Endodermal cell (in vitro differentiated cells): ENCODE measurements at places on chromosomes 1 and 21. TPM values are rescaled to one million over a fixed set of nuclear protein-coding genes. Genes with fewer than 3 reads are reported as not detected.
A peak's percentile ranks its signal among the peaks of the same experiment; 100 is the strongest.

DNA sequence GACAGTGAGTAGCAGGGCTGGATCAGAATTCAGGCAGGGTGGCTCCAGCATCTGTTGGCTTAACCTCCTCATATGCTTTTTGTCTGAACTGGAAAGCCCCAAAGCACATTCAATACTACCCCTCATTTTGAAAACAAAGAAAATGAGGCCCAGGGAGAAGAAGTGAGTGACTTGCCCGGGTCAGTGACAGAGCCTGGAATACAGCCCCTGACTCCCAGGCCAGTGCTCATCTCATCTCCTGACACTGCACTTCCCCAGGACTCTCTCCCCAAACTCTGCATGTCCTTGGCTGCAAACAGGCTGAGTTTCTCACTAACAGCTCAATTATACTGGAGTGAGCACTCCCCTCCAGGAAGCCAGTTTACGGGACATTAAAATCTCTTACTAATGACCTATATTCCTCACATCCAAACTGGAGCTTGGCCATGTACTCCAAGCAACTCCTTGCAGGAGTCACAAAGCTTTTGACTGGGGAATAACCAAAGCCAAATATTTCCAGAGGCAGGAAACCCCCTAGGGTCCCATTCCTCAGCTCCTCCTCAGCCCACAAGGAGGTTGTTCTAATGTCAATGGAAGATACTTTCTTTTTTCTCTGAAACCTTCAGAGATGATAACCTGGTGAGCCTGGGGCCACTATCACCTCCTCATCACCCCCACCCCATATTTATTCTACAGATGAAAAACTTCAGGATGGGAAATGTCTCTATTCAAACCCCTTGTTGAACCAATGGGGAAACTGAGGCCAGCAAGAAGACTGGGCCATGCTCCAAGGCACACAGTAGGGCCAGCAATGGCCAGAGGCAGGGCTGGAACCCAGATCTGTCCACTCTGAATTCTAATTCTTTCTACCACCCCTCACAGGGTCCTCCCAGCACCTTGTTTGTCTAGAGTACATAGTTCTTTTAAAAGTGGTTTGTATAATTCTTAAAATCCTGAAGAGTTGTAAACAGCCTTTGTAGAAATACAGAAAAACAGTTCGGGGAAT lies 127.0 kb downstream of the PLPP3 start:
- DNase-seq = peak; percentile 63
- H3K27ac ChIP-seq = no peak overlapping the region
- no peaks in the 10 kb centered on the region for H3K36me3 ChIP-seq
- no peak overlapping the region for H3K4me3 ChIP-seq
- H3K27me3 ChIP-seq = no peaks in the 10 kb centered on the region

GRCh38 chr1:201774224-201774982 lies 54.6 kb upstream of the IPO9 start:
- H3K36me3 ChIP-seq = no peaks in the 10 kb centered on the region
- no peak overlapping the region for H3K4me3 ChIP-seq
- DNase-seq = no peak
- peaks cover 3% of the 10 kb centered on the region for H3K4me1 ChIP-seq

DNA sequence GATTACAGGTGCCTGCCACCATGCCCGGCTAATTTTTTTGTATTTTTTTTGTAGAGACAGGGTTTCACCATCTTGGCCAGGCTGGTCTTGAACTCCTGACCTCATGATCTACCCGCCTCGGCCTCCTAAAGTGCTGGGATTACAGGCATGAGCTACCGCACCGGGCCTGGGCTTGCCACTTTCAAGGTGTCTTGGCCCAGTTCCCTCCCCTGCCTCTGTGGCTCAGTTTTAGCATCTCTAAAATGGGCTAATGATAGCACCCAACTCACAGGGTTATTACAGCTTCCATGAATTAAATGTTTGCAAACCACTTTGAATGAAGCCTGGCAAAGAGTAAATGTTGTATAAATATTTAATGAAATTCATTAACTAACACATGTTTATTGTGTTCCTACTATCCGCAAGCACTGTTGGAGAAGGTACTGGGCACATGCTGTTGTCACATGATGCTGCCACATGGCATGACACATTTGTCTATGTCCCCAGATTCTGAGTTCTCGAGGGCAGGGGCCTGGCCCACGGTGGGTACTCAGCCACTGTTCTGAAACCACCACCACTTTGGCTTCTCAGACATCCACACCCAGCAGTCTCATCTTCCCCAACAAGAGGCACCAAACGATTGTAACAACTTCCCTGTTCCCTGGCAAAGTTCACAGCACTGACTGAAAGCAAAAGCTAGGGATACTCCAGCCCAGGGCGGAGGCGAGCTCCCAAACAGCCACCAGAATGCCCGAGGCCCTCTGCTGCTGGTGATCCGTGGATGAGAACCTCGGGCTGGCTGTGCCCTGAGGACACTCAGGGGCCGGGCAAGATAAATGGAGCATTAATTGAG lies 9.7 kb downstream of the IFFO2 start:
- no peaks in the 10 kb centered on the region for H3K27me3 ChIP-seq
- no peaks in the 10 kb centered on the region for H3K36me3 ChIP-seq
- peak; percentile 50 for DNase-seq
- peaks cover 25% of the 10 kb centered on the region for H3K4me1 ChIP-seq
- H3K4me3 ChIP-seq = no peak overlapping the region
- peak overlapping the region; percentile 57 for H3K27ac ChIP-seq

- H3K27ac ChIP-seq = no peak overlapping the region
- peak; percentile 80 for DNase-seq
- no peaks in the 10 kb centered on the region for H3K36me3 ChIP-seq
- H3K27me3 ChIP-seq = no peaks in the 10 kb centered on the region
- H3K4me3 ChIP-seq = no peak overlapping the region
- no peaks in the 10 kb centered on the region for H3K4me1 ChIP-seq
These were observed 17.6 kb downstream of the FCRL4 start for GRCh38 chr1:157580179-157580827.

Gene TEDDM1
- total RNA-seq = not detected in 3 replicates

Gene MPZ
- total RNA-seq = 1.7 and 2.0 TPM in 2 replicates

DNA sequence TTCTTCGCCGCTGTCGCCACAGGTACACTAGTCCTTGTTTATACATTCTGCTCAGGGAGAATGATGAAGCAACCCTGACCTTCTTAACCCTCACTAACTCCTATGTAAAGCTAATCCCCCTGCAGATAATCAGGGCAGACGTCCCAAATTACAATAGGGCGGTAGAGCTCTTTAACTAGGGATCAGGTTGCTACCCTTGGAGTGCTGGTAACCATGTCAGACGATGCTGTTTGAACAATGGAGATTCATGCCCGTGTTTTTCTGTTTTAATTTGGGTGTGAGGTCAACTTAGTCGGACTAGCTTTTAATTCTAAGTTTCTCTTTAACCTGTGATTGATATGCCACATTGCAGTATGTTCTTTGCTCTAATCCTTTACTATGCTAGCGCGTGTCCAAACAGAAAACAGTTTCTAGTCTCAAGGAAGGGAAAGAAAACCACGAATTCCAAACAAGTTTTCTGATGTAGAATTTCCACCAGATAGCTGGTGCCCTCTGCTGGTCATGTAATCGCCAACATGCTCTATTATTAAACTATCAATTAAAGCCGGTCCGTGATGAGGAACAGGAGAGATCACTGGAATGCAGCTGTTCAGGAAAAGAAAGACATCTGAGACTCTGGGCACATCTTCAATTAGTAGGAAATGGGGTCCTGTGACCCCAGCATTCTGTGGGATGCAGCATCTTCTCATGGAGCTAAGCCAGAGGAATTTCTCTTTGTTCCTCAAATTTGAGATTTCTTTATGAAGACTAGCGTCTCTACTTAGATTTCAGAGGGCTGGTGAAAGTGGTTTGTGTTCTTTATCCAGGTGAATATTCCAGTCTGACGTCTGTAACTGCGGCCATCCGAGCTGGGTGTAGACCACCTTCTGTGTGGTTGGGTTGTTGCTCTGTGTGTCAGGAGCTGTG lies 18.3 kb upstream of the VAMP3 start:
- peaks cover 9% of the 10 kb centered on the region for H3K4me1 ChIP-seq
- no peaks in the 10 kb centered on the region for H3K27me3 ChIP-seq
- H3K36me3 ChIP-seq = peaks cover 38% of the 10 kb centered on the region
- H3K4me3 ChIP-seq = peak overlapping the region; percentile 61
- peak; percentile 83 for DNase-seq

Gene HSPA13
- total RNA-seq = 39.7 to 87.2 TPM (median 43.4 TPM) in 3 replicates

DNA sequence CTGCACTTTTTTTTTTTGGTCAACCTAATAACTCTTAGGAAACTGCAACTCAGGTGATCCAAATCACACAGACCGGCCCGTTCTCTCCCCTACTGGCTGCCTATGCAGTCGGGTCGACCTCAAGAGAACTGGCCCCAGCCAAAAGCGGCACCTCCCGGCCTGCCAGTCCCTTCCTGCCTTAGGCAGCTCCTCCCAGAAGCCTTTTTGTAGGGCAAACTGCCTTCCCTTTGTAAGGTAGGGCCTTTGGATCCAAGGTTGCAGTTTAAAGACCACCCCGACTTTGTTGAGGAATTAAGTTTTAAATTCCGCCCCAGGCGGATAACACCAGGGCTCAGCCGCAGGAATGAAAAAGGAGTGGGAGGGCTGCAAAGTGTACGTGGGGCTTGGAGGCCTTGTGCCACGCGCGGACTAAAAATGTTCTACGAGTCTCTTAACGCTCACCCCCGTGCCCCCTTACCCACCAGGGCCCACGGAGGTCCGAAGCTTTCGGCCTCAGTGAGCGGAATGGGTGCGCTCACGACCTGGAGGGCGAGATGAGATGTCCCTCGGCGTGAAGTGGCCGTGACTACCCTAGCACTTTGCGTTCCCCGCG lies 642 bp upstream of the ST3GAL3 start:
- H3K4me3 ChIP-seq = peak overlapping the region; percentile 98
- H3K27ac ChIP-seq = no peak overlapping the region
- H3K27me3 ChIP-seq = no peaks in the 10 kb centered on the region
- peaks cover 38% of the 10 kb centered on the region for H3K36me3 ChIP-seq

Gene PTP4A2
- 200 and 211 TPM in 2 replicates for total RNA-seq

Gene SUSD4
- total RNA-seq = 0.88 and 0.92 TPM in 2 replicates

Gene FCRL3
- total RNA-seq = not detected in 3 replicates

GRCh38 chr21:36127250-36127904 lies 7.5 kb upstream of the CBR3 start:
- no peaks in the 10 kb centered on the region for H3K36me3 ChIP-seq
- H3K27ac ChIP-seq = no peak overlapping the region
- peaks cover 12% of the 10 kb centered on the region for H3K27me3 ChIP-seq
- H3K4me1 ChIP-seq = no peaks in the 10 kb centered on the region

- H3K4me3 ChIP-seq = no peak overlapping the region
- H3K36me3 ChIP-seq = peaks cover 57% of the 10 kb centered on the region
- no peak overlapping the region for H3K27ac ChIP-seq
- no peaks in the 10 kb centered on the region for H3K4me1 ChIP-seq
- H3K27me3 ChIP-seq = no peaks in the 10 kb centered on the region
These were observed 14.9 kb upstream of the NUP133 start for GRCh38 chr1:229523052-229523451.

DNA sequence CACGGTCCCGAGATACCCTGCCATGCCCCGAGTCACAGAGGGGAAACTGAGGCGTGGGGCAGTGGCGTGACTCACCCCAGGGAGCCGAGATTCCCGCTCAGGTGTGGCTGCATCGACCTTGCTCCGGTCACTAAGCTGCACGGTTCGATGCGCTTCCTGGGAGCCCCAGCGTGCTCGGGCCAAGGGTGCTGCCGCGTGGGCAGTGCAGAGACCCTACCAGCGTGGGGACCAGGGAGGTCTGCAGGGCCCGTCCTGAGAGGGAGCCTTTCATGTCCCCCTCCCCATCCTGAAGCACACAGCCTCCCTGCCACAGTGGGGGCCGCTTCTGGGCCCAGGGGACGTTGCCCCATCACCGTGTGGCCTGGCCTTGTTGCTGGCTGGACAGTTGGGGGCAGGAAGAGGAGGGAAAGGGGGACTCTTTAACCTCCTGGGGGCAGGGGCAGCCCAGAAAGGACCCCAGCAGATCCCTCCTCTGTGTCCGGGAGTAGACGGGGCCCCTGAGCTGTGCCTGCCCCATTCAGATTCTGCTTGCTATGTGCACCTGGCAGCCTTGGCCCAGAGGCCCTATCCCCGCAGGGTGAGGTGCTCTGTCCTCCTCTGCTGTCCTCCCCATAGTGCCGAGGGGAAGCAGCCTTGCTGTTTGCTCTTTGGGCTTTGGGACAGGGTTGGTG lies 52.3 kb downstream of the COL18A1 start:
- no peak overlapping the region for H3K27ac ChIP-seq
- peaks cover 49% of the 10 kb centered on the region for H3K36me3 ChIP-seq
- no peak overlapping the region for H3K4me3 ChIP-seq

DNA sequence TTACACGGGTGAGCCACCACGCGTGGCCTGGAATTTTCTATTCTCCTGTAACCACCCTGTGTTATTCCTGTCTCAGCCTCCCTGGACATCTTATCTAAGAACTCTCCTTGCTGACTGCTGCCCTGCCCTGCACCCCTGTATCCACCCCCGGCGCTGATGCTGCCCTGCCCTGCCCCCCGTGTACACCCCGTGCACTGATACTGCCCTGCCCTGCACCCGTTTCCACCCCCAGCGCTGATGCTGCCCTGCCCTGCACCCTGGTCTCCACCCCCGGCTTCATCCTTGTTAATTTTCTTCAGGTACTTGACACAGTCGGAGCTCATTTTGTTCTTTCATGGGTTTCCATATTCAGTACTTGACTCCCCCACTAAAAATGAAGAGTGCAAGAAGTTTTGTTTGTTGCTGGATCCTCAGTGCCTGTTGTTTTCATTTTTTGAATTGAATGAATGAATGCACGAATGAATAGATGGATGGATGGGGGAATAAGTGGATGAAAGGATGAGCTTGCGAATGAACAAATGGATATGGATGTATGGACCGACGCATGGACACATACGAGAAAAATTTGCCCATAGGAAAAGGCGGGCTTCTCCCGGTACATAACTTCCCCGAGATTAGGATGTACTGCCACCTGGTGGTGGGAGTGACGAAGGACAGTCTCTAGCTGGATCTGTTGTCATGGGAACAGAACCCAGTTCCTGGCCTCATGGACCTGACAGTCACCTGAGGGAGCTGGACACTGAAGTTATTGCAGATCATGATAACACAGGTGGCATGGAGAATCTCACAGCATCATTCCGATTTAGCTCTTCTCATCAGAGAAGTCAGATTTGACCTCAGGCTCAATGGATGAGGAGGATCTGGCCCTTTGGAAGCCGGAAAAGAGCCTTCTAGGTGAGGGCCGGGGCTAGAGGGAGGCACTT lies 14.9 kb downstream of the AADACL4 start:
- DNase-seq = peak; percentile 93
- H3K36me3 ChIP-seq = no peaks in the 10 kb centered on the region
- no peaks in the 10 kb centered on the region for H3K27me3 ChIP-seq
- no peak overlapping the region for H3K4me3 ChIP-seq
- H3K27ac ChIP-seq = no peak overlapping the region

DNA sequence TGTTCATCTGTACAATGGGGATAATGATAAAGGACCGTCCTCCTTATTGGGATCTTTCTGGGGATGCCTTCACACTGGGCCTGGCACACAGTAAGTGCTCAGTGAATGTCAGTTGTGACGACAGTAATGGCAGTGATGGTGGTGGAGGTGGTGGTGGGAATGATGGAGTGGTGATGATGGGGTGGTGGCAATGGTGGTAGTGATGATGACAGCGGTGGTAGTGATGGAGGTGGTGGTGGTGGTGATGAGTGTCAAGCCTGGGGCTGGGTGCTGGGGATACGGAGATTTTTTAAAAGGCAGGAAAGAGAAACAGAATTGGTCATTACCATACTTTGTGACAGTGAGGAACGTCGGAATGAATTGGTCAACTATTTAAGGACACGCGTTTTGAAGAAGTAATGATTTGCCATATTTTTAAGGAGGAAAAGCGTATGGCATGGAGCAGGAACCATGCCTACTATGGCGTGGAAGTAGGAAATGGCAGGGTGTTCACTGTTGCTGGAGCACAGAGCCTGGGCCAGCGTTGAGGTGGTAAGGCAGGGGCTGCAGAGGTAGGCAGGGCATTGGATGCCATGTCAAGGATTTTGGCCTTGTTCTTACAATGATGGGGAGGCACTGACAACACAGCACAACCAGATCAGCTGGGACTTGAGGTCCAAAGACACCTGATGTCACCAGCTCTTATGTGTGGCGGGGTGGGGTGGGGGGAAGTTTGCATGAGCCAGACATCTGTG lies 128.7 kb downstream of the ACTL8 start:
- H3K27ac ChIP-seq = no peak overlapping the region
- H3K4me1 ChIP-seq = no peaks in the 10 kb centered on the region
- H3K4me3 ChIP-seq = no peak overlapping the region
- H3K27me3 ChIP-seq = peaks cover 5% of the 10 kb centered on the region
